ENCODE measurements at places on chromosomes 13 and 19. TPM values are rescaled to one million over a fixed set of nuclear protein-coding genes. Genes with fewer than 3 reads are reported as not detected.

DNA sequence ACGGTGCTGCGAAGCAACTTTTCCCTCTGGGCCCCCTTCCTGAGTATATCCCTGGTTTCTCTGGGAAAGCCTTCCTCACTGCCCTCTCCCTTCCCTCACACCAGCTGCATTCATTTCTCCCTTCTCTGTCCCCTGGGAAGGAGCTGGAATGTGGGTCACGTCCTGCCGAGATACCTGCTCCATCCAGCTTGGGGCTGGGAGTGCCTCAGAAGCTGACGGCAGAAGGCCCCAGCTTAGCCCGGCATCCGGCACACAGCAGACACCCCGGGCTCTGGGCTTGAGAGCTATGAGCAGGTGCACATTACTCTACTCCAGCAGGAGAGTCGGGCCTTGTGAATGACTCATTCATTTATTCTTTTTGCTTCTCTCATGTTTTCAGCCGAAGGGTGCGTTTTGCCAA, 170.6 kb downstream of the TEX29 start:
- no peak for DNase-seq

- no peak for DNase-seq
Measured at GRCh38 chr13:41859565-41859964, 101.3 kb downstream of the VWA8 start.

DNA sequence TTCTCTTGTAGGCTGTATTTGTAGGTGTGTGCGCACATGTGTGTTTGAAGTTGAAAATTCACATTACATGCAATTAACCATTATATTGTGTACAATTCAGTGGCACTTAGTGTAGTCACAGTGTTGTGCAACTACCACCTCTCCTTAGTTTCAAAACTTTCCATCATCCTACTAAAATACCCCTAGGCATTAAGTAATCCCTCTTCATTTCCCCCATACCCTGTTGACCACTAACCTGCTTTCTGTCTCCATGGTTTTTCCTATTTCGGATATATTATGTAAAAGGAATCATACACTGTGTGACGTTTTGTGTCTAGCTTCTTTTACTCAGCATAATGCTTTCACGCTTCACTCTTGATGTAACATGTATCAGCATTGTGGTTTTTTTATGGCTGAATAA, 16.1 kb downstream of the LSM14A start:
- DNase-seq = no peak

GRCh38 chr19:4521170-4521887, 3.0 kb upstream of the PLIN4 start:
- no peak for DNase-seq

- DNase-seq = no peak
Measured at GRCh38 chr19:3208317-3209207, 15.9 kb upstream of the CELF5 start.

- no peak for DNase-seq
Measured at GRCh38 chr13:110448677-110449076, 112.8 kb downstream of the RAB20 start.

The NHLRC3 gene
- total RNA-seq = 13.1 TPM

The NDUFS7 gene
- total RNA-seq = 138 TPM

The IL4I1 gene
- total RNA-seq = 7.2 TPM

The KCNN1 gene
- 0.21 TPM for total RNA-seq

The ZNF558 gene
- 24.4 TPM for total RNA-seq

The DAZAP1 gene
- total RNA-seq = 265 TPM

The KLHL1 gene
- not detected for total RNA-seq

The ZNF681 gene
- 5.1 TPM for total RNA-seq

The IFNL3 gene
- 1.3 TPM for total RNA-seq
